Central memory CD4-positive, alpha-beta T cell (primary cell): ENCODE measurements at places on chromosomes 5 and 9.

GRCh38 chr5:168530621-168531150, 1.6 kb downstream of the FBLL1 start:
- DNase-seq: no peak

- DNase-seq: no peak
Observed at GRCh38 chr9:4077499-4078102, 222.3 kb downstream of the GLIS3 start.

DNA sequence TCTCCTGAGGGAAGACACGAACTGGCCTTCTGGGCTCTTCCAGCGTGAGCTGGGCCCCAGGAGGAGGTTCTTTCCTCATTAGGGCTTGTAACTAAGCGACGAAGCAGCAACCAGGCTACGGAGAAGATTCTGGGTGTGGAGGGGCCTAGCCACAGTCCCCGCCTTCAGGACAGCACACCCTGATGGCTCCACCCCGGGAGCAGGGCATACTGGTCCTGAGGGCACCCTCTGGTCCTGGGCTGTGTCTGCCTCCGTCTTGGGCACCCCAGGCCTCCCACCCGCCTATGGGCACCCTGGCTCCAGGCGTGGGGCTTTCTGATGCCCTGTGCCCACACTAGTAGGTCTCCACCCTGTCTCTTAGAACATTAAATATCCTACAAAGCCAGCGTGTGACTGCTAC, 136.4 kb downstream of the OLFM1 start:
- no peak for DNase-seq

- DNase-seq: no peak
Observed at GRCh38 chr5:164597293-164597900, 1092.0 kb downstream of the MAT2B start.

DNA sequence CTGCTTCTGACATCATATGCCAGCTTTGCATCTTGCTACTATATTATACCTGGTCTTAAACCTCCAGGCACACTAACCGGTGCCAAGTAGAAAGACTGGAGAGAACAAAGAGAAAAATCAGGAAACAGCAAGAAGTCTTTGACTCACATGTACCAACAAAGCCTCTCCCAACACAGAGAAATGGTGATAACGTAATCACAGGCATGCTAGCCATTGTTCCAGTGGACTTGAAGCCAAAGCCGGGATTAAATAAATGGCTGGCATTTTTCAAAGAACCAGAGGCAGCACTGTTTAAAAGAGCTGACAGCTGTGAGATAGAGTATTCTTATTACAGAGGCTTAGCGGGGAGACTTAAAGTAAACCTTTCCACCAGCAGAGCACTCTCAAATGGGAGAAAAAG, 148.4 kb upstream of the NFIL3 start:
- no peak for DNase-seq

GRCh38 chr5:76081811-76082771, 1.1 kb upstream of the SV2C start:
- no peak for DNase-seq
